Activated T-cell treated with anti-CD3 and anti-CD28 coated beads for 48 hours (primary cell): ENCODE measurements at places on chromosomes 2 and 18.

- DNase-seq, result no peak
Observed at GRCh38 chr18:34623557-34623956, 86.5 kb upstream of the DTNA start.

GRCh38 chr2:149534674-149535073 is 52.9 kb downstream of the MMADHC start:
- no peak for DNase-seq

DNA sequence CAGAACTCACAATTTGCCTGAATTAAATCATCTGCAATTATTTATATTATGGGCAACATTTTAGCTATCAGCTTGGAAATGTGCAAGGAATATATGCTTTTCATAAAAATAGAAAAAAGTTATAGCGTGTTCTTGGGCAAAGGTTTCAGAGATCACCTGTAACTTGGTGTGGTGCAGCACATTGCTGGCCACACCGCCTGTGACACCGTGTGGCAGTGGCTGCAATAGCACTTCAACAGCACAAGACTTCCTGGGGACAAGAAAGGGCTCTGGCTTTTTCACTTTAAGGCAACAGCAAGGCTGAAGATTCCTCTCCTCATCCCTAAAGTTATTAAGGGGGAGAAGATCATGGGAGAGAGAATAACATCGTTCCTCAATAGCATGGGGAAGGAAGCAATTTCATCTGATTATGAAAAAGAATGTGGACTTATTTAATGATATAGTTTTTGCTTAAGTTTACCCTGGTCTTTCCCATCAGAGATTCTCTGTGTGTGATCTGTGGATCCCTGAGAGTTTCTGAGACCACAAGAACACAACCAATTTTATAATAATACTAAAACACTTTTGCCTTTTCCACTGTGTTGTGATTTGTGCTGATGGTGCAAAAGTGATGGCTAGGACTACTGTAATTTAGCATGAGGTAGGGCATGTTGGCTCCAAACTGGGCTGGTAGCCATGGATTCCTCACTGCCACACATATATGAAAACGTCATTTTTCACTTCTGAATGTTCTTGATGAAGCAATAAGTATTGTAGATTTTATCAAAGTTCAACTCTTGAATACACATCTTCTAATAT is 15.0 kb upstream of the SERPINB3 start:
- no peak for DNase-seq

GRCh38 chr2:37501113-37501512 is 156.7 kb downstream of the QPCT start:
- no peak for DNase-seq

DNA sequence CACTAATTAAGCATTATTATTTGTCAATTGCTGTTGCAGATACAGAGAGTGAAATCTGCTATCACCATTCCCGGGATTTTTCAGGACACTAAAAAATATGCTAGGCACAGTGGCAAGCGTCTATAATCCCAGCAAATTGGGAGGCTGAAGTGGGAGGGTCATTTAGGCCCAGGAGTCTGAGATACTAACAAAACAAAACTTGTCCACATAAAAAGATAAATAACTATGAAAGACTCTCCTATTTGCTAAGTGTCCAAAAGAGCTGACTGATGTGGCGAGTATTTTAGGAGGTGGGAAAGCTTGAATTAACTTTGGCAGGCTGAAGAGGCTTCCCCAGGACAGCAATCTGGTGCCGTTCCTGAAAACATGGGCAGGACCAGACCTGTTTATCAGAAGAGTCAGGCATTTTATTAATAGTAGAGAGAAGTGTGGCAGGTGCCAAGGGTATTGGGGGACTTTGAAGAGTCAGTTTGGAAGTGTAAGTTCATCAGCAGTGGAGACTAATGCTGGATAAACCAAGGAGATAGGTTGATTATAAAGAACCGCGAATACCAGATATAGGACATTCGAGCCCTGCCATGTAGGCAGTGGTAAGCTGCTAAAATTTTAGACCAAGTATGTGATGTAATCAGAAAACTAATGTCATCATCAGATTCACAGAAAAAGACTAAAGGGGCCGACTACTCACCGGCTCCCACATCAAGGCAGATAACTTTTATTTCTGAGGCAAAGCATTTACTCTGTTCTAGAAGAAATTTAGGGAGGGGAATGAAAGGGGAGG is 201.8 kb downstream of the EPHA4 start:
- DNase-seq, result no peak

DNA sequence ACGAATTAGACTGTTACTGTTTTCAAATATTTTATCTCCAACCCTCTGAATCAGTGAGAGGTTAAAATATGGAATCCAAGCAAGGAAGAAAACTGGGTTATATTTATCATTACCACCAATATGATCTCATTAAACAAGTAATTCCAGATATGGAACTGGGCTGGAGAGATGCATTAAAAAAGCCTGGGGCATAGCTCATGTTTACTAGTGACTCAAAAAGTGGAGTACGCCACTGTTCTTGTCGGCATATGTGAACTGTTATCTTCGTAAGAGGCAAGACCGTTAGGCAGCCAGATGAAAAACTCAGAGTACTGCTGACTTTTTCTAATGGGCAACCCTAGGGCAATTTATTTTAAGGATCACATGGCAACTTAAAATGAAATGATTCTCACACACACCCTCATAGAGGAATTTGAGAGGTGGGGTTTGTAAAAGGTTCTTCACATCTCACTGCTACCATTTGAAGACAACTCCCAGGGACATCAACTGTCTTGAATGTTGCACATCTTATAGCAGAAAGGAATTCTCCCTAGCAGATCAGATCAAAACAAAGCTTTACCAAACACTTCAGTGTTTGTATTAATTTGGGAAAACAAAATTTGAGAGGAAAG is 105.2 kb upstream of the TFCP2L1 start:
- DNase-seq, result no peak

DNA sequence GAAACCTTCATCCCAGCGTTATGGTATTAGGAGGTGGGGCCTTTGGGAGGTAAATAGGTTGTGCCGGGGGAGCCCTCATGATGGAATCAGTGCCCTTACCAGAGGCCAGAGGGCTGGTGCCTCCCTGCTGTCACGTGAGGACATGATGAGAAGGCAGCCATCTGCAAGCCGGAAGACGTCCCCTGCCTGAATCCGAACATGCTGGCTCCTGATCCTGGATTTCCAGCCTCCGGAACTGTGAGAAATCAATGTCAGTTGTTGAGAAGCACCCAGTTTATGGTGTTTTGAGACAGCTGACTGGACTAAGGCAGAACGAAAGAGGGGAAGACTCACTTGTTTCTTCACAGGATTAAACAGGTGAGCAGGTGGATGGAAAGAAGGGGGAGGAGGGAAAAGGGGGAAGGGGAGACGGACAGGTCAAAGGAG is 13.0 kb upstream of the KLF11 start:
- DNase-seq, result no peak

GRCh38 chr18:44852818-44853217 is 172.1 kb downstream of the SETBP1 start:
- DNase-seq, result no peak

- DNase-seq, result no peak
Observed at GRCh38 chr2:105911425-105911824, 166.7 kb downstream of the NCK2 start.

DNA sequence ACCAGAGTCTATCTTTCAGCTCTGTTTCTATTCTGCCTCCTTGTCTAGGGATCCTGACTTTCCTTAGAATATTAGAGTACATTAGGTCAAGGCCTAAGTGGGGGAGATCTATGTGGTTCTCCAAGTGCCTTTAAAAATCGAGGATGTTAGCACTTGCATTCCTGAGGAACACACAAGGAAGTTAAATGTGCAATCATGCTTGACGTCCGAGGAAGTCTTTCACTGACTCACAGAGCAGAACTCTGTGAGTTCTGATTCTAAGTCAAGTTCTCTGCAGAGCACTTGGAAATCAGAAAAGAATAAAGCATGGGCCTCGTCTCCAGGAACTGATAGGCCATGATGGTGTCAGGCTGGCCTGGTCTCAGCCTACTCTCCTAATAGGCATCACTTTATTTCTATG is 17.2 kb downstream of the FHOD3 start:
- DNase-seq, result no peak

- DNase-seq, result no peak
Observed at GRCh38 chr2:44935729-44936098, 5.8 kb upstream of the SIX3 start.

DNA sequence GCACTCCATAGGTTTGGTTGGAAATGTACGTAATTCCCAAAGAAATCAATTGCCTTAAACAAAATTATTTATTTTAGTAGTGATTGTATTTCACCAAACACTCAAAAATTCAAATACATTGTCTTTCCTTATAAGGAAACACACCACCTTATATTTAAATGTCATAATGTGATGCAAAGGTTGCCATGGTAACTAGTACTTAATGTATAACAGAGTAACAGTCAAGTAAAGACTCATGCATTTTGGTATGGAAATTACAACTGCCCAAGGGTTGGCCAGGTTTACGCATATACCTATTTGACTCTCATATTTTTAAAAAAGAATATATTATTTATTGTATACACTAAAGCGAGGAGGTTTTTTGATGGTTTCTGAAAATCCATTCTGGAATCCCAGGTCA is 231.2 kb downstream of the TCF4 start:
- no peak for DNase-seq

- no peak for DNase-seq
Observed at GRCh38 chr2:99662761-99663341, 173.0 kb upstream of the REV1 start.

- no peak for DNase-seq
Observed at GRCh38 chr2:99940963-99941362, 201.4 kb downstream of the AFF3 start.

- DNase-seq, result peak; percentile 29
Observed at GRCh38 chr2:20135631-20136050, 84.2 kb upstream of the LAPTM4A start.

GRCh38 chr18:10231220-10231619 is 223.2 kb upstream of the APCDD1 start:
- DNase-seq, result no peak

GRCh38 chr2:52017646-52018235 is 985.8 kb upstream of the NRXN1 start:
- no peak for DNase-seq

GRCh38 chr2:239328351-239329191 is 72.2 kb downstream of the HDAC4 start:
- no peak for DNase-seq

- DNase-seq, result no peak
Observed at GRCh38 chr2:30152385-30152784, 5.6 kb downstream of the YPEL5 start.

DNA sequence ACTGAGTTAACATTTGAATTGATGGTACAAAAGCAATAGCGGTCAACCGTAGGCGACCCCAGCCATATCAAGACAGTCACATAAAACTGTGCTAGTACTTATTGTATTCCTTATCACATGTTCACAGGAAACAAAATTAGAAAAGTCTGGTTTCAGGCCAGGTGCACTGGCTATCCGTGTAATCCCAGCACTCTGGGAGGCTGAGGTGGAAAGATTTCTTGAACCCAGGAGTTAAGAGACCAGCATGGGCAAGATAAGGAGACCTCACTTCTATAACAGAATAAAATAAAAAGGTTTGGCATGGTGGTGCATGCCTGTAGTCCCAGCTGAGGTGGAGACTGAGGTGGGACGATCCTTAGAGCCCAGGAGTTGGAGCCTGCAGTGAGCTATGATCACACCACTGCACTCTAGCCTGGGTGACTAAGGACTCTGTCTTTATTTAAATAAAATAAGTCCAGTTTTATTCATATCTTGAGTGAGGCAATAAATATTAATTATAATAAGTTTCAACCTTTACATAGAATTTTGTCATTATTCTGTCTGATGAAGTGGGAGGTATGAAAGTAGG is 84.1 kb upstream of the RGPD4 start:
- no peak for DNase-seq

GRCh38 chr2:167626301-167626700 is 621.1 kb downstream of the STK39 start:
- DNase-seq, result no peak

DNA sequence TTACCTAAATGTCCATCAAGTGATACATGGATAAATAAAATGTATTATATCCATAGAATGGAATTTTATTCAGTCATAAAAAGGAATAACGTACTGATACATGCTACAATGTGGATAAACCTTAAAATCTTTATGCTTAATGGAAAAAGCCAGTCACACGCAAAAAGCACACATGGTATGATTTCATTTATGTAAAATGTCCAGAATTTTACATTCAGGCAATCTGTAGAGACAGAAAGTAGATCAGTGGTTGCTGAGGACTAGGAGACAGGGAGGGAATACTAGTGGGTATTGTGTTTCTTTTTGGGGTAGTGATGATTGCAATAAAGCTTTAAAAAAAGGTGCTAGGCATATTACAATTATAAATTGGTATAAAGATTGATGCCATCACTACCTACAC is 30.7 kb upstream of the CD302 start:
- no peak for DNase-seq

DNA sequence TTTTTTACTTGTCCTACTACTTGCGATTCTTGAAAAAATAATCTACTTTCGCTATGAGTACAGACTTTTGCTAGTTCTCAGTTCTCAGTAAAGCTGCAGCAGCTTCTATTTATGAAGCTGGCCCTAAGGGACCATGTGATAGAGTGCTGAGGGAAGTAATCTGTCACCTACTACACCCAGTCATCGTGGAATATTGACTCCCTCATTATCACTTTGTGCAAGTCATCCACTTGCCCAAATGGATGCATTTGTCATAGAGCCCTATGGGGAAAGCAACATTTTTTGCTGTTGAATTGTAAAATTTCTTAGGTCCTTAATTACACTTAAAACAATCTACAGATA is 1919.8 kb downstream of the SUCLG1 start:
- no peak for DNase-seq

DNA sequence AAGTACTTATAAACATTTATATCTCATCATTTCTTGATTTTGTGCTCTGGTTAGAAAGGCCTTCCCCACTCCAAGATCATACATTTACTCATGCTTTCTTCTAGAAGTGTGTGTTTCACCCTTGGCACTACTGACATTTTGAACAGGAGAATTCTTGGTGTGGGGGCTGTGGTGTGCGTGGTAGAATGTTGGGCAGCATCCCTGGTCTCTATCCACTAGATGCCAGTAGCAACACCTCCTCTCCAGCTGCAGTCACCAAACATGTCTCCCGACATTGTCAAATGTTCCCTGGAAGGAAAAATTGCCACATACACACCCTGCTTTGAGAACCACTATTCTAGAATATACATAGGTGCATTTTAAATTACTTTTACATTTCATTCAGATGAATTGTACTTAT is 8.7 kb upstream of the TGIF1 start:
- DNase-seq, result no peak

GRCh38 chr2:186426153-186427016 is 59.7 kb upstream of the ZC3H15 start:
- DNase-seq, result no peak

GRCh38 chr2:9311488-9311887 is 104.9 kb downstream of the ASAP2 start:
- no peak for DNase-seq

GRCh38 chr2:238750212-238750904 is 97.5 kb upstream of the TWIST2 start:
- no peak for DNase-seq

- no peak for DNase-seq
Observed at GRCh38 chr2:241796610-241797138, 12.3 kb upstream of the NEU4 start.

GRCh38 chr18:36593001-36593400 is 235.8 kb downstream of the TPGS2 start:
- DNase-seq, result no peak

- no peak for DNase-seq
Observed at GRCh38 chr2:95260028-95261023, 13.9 kb upstream of the PROM2 start.

GRCh38 chr18:70288171-70288850 is 534 bp upstream of the SOCS6 start:
- DNase-seq, result peak; percentile 4

GRCh38 chr2:180570864-180571263 is 409.5 kb upstream of the UBE2E3 start:
- no peak for DNase-seq
